ENCODE measurements at places on chromosomes 12 and 14. TPM values are rescaled to one million over a fixed set of nuclear protein-coding genes. Genes with fewer than 3 reads are reported as not detected.

DNA sequence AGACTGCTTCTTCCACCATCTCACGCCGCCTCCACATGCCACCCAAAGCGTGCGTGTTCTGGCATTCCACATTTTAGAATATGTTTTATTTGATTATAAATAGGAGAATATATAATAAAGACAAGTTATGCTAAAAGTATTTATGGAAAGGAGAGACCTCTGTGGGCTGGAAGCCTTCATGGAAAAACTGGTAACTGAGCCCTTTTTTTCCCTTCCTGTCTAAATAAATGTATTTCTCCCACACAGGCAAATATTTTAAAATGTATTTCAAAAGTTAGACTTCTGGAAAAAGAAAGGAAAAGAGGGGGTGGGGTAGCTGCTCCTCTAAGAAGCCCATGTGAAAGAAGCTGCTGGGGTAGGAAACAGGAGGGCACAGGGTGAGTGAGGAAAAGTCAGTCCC, 16.1 kb upstream of the NR4A1 start:
- peak overlapping the region; percentile 89 for H3K4me3 ChIP-seq
- no peak for DNase-seq
- peaks cover 6% of the 10 kb centered on the region for H3K27me3 ChIP-seq

Gene ABCC9
- 2.8 TPM for total RNA-seq

Gene KLRB1
- not detected for total RNA-seq

DNA sequence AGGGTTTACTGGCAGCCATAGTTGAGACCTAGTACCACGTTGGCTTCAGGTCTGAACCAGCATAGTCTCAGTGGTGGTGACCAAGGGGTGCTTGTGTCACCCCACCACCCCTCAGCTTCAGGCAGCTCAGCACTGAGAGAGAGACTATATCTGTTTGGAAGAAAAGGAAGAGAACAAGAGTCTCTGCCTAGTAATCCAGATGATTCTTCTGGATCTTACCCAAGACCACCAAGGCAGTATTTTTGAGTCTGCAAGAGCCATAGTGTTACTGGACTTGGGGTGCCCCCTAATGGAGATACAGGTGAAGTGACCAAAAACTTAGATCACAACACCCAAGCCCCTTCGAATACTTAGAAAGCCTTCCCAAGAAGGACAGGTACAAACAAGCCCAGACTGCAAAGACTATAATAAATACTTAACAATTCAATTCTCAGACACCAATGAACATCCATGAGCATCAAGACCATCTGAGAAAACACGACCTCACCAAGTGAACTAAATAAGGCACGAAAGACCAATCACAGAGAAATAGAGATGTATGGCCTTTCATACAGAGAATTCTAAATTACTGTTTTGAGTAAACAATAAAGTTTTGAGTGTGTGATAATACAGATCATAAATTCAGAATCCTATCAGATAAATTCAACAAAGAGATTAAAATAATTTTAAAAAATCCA, 107.0 kb downstream of the HELB start:
- peaks cover 4% of the 10 kb centered on the region for H3K4me1 ChIP-seq
- H3K27ac ChIP-seq: no peak overlapping the region
- H3K27me3 ChIP-seq: no peaks in the 10 kb centered on the region
